ENCODE measurements at places on chromosomes 6 and 20. TPM values are rescaled to one million over a fixed set of nuclear protein-coding genes. Genes with fewer than 3 reads are reported as not detected.

TREM2 gene
- not detected for total RNA-seq

EDEM2 gene
- 49.4 TPM for total RNA-seq

SOX18 gene
- total RNA-seq: not detected

DEFB132 gene
- not detected for total RNA-seq

BAG2 gene
- total RNA-seq: 12.1 TPM

CALHM4 gene
- not detected for total RNA-seq

NFATC2 gene
- total RNA-seq: 15.8 TPM

PLA2G7 gene
- 2.1 TPM for total RNA-seq

DEFB128 gene
- not detected for total RNA-seq

TDRD6 gene
- 0.07 TPM for total RNA-seq

NUP43 gene
- total RNA-seq: 38.4 TPM

UBE2C gene
- total RNA-seq: 189 TPM

IL17A gene
- not detected for total RNA-seq

MUC21 gene
- total RNA-seq: not detected

HUS1B gene
- 0.71 TPM for total RNA-seq

MROH8 gene
- 2.7 TPM for total RNA-seq

ADRM1 gene
- 227 TPM for total RNA-seq

CENPQ gene
- total RNA-seq: 16.4 TPM

CRISP3 gene
- 7.0 TPM for total RNA-seq

MUC22 gene
- not detected for total RNA-seq

GTF2H4 gene
- total RNA-seq: 70.5 TPM

SNAP91 gene
- not detected for total RNA-seq

BACH2 gene
- 7.2 TPM for total RNA-seq

RAET1E gene
- total RNA-seq: 0.22 TPM

MOXD1 gene
- 13.2 TPM for total RNA-seq

PLEKHG1 gene
- 9.7 TPM for total RNA-seq

HTR1B gene
- total RNA-seq: not detected

ARMH2 gene
- total RNA-seq: not detected

MRS2 gene
- total RNA-seq: 56.7 TPM

TRIM40 gene
- total RNA-seq: 0.29 TPM

HLA-DOA gene
- total RNA-seq: 1.7 TPM

POPDC3 gene
- 3.8 TPM for total RNA-seq

COL21A1 gene
- 1.8 TPM for total RNA-seq

GLYATL3 gene
- total RNA-seq: not detected

MUCL3 gene
- 0.07 TPM for total RNA-seq

RCAN2 gene
- total RNA-seq: 2.2 TPM

RAB44 gene
- total RNA-seq: not detected

SAMD3 gene
- not detected for total RNA-seq

EHMT2 gene
- total RNA-seq: 131 TPM

TBX18 gene
- total RNA-seq: 49.2 TPM

CDSN gene
- 0.35 TPM for total RNA-seq

GPSM3 gene
- 6.2 TPM for total RNA-seq

C20orf204 gene
- 5.0 TPM for total RNA-seq

MDFI gene
- total RNA-seq: 23.9 TPM

NKAIN2 gene
- total RNA-seq: not detected

FAM83B gene
- total RNA-seq: 22.2 TPM

PRKN gene
- total RNA-seq: 3.8 TPM

ADGB gene
- total RNA-seq: not detected

ZSCAN12 gene
- 5.2 TPM for total RNA-seq

ADAM33 gene
- not detected for total RNA-seq

PRL gene
- not detected for total RNA-seq
